Stomach (tissue), 19 donors: ENCODE measurements at places on chromosomes 1 and 21. TPM values are rescaled to one million over a fixed set of nuclear protein-coding genes. Genes with fewer than 3 reads are reported as not detected.

The OR2L2 gene
- not detected for total RNA-seq

GRCh38 chr1:102782144-102782543, 326.2 kb downstream of the COL11A1 start:
- DNase-seq, result no peak

- no peak for DNase-seq
Observed at GRCh38 chr1:116485976-116486375, 84.8 kb downstream of the CD58 start.

GRCh38 chr1:165632491-165632890, 1.5 kb downstream of the MGST3 start:
- DNase-seq, result peak; percentile 45

- DNase-seq, result peak; percentile 67
Observed at GRCh38 chr1:223887747-223888418, 42.1 kb upstream of the TP53BP2 start.
